ENCODE measurements at places on chromosomes 3 and 15.

- peak; percentile 77 for DNase-seq
These were observed 19.1 kb downstream of the IREB2 start for GRCh38 chr15:78457101-78457500.

GRCh38 chr15:75669191-75669878, 21.6 kb downstream of the SNX33 start:
- DNase-seq = peak; percentile 41

GRCh38 chr3:114700637-114701234, 406.9 kb downstream of the TIGIT start:
- no peak for DNase-seq

- DNase-seq = no peak
These were observed 70.2 kb downstream of the ADAMTS9 start for GRCh38 chr3:64617610-64618009.

GRCh38 chr15:20295238-20295811, 246.3 kb downstream of the GOLGA6L6 start:
- DNase-seq = no peak

GRCh38 chr3:10524270-10524669, 18.9 kb upstream of the ATP2B2 start:
- DNase-seq = no peak

GRCh38 chr3:124831628-124832199, 55.5 kb downstream of the ITGB5 start:
- no peak for DNase-seq

GRCh38 chr3:118354556-118354955, 680.1 kb downstream of the IGSF11 start:
- no peak for DNase-seq

- DNase-seq = no peak
These were observed 41.1 kb downstream of the NGRN start for GRCh38 chr15:90306560-90306959.

Data from HCEC 1CT (cell line).